ENCODE measurements at places on chromosomes 4 and X.

DNA sequence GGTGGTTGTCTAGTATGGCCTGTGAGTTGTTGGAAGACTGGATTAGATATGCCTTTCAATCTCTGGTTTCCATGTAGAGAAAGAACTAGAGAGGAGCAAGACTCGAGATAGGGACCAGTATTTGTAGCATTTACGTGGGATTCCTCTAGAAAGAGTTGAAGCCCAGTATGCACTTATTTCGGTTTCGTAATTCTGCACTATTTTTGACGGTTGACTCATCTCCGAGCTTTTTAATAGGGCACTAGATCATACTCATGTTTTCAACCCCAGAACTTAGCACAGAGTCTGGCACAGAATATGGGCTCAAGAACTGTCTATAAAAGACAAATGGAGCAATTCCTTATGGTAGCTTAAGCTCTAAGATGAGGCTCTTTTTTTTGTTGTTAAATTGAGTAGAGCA lies 15.7 kb downstream of the HELT start:
- no peak for DNase-seq

GRCh38 chrX:45771560-45772340 lies 571.1 kb upstream of the DIPK2B start:
- DNase-seq: peak; percentile 71

GRCh38 chr4:5930876-5931275 lies 38.0 kb upstream of the CRMP1 start:
- DNase-seq: no peak

- no peak for DNase-seq
Observed at GRCh38 chr4:80788798-80789197, 241.7 kb upstream of the BMP3 start.

DNA sequence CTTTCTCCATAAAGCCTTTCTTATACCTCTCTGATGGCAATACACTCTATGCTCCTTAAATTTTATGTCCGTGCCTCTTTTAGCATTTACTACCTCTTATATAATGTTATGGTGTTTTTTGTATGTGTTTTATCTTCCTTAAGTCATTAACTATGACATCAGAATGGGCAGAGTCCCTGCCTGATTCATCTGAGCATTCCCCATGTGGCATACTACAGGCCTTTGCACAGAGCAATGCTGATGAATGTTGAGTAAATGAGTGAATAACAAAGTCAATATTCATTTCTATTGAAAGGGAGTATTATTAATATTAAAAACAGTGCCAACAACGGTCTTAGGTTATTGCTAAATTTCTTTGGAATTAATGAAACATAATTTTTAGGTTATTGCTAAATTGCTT lies 18.8 kb upstream of the RPS6KA3 start:
- no peak for DNase-seq

DNA sequence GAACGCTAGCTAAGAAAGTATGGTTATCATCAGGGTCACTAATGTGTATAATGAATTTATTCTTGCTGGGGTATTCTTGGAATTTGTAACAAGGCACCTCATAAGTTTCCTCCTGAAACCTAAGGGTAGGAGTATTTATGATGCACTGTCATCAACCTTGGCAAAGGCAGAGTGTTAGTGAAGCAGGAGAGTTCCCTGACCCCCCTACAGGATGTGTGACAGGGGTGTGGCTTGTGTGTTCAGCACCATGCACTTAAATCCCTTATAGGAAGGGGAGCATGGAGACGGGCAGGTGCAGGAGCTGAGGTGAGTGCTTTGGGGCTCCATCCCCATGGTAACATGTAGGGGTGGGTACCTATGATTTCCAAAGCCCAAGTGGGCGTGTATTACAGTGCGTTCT lies 237.7 kb downstream of the GALNTL6 start:
- no peak for DNase-seq

DNA sequence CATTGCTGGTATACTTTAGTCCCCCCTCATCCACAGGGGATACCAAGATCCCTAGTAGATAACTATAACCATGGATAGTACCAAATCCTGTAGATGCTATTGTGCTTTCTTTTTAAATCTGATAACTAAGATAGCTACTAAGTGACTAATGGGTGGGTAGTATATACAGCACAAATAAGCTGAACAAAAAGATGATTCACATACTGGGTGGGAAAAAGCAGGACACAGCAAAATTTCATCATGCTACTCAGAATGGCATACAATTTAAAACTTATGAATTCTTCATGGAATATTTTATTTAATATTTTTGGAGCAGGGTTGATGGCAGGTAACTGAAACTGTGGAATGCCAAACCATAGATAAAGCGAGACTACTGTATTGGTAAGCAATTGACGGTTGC lies 161.6 kb downstream of the IL15 start:
- no peak for DNase-seq

DNA sequence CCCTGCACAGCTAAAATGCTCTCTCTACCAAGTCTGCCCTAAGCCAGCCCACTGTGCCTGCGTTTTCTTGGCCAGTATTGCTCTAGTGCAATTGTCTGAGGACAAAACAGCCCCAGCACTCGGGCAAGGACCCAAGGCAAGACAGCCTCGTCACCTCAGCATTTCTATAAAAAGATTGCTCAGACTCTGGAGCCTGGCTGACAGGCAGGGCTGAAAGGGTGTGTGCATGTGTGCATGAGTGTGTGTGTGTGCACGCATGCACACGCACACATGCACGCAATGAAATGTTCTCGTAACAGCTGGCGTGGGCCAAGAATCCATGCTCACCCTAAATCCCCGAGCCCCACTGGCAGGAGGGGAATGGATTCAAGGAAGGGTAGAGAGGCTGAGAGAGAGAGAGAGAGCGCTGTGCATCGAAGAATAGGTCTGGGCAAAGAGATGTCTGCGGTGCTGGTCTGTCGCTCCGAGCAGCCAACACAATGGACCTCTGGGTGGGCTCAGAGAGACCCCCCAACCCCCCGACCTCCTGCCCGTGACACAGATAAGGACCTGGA lies 579.2 kb downstream of the BCOR start:
- DNase-seq: no peak

DNA sequence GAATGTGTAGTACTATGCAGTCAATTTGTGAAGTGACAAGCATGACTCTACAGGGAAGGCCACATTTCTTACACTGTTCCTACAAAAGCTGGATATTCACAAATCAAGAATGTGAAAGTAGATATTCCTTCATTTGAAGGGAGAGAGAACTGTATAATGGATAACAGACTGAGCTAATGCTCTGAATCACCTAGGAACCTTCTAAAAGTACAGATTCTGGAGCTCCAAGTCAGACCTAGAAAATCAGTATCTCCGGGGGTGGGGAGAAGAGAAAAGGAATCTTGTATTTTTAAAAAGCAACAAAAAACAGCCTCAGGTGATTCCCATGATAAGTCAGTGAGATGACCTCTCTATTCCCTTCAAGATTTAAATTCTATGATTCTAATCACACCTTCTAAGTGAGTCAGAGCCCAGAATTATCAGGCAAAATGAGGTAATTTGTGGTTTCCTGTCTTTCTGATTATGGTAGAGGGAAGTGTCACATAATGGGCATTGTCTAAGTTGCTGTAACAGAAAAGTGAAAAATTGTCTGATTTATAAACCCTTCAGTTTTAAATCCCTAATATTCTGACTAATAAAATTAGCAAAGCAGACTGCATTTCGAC lies 80.9 kb downstream of the IL21 start:
- DNase-seq: no peak

- DNase-seq: no peak
Observed at GRCh38 chr4:10345381-10345784, 111.8 kb downstream of the ZNF518B start.

DNA sequence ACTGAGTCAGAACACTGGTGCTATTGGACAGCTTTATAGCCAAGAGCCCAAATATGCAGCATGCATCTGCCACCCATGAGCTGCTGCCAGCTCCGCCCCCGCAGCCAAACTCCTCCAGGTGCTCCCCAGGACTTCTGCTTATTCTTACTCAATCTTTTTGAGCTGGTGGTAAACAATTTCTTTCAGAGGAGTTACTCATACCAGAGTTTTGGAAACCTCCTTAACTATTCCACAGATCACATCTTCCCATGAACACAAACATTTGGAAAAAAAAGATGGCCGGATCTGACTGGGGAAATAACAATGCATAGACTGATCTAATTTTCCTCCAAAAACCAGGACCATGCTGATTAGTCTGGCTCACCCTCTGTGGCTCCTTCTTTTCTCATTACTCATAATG lies 399.9 kb downstream of the GPM6A start:
- DNase-seq: no peak

- no peak for DNase-seq
Observed at GRCh38 chr4:162475246-162475645, 311.4 kb upstream of the FSTL5 start.

DNA sequence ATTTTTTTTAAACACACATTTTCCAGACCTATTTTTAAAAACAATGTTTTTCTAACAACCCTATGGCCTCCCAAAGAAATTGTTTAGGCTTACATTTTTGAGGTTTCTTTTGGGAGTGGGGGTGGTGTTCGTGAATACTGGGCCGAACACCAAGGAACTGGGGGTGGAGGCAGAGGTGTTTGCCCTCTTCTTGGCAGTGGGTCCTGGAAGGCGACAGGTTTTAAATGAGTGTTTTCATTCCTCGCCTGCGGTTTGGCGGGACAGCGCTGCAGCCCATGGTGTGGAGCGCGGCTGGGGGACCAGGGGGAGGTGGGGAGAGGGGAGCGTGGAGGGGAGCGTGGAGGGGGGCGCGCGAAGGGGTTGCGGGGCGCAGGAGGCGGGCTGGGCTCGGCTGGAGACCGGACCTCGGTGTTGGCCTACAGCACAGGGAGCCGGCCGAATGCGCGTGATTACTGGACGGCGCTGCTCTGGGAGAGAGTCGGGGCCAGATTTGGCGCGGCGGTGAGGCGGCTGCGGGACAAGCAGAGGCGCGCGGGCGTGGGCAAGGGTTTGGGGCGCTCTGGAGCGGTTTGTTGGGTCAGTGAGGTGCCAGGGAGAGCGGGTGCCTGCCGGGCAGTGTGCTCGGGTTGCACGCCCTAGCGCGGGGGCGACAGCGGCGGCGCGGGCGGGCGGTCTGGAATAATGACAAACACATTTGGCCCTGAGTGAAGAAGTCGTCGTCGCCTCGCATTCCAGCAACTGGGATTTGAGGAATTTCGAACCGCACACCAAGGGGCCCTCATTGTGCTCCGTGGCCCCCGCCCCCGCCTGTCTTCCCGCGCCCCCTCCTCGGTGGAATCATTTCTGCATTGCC lies 764 bp downstream of the PDGFRA start:
- DNase-seq: no peak

DNA sequence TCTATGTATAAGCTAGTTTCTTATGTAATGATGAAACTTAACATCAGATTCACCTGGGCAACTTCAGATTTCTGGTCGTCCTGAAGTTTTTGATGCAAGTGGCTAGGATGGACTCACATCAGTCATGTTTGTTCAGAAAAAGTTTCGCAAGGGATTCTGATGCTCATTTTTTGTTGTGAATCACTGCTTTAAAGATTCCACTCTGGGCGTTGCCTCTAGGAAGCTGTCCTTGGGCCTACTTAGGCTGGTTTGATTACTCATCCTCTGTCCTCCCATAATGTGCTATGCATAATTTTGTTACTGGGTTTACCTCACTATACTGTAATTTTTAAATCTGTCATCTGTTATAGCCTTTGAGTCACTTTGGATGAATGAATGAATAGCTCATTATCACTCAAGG lies 30.8 kb downstream of the HERC3 start:
- DNase-seq: no peak

DNA sequence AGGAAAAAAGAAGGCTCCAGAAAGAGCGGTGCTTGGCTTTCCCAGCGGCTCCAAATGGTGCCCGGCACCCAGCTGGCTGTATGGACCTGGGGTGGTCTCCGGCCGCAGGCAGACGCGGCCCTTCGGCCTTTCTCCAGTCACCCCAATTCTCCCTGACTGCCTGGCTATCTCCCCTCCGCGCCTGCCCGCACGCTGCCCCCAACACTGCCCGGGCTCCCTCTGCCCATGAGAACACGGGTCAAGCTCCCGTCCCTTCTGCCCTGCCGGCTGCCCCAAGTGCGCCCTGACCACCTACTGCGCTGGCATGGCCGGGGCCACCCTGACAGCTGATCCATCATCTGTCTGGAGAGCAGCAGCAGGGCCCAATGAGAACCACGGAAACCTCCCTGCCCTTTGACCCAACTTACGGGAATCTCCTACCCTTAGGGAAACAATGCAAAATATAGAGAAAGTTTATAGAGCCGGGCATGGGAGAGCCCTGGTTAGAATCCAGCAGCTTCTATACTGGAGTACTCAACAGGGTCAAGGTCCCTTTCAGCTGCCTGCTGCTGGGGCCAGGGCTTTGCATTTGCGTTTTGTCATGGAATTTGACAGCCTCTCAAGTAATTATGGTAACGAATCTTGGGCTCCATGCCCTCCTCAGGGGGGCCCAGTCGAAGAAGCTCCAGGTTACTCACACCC lies 1.2 kb upstream of the FAM3A start:
- no peak for DNase-seq

- no peak for DNase-seq
Observed at GRCh38 chr4:31009926-31010325, 289.8 kb downstream of the PCDH7 start.

DNA sequence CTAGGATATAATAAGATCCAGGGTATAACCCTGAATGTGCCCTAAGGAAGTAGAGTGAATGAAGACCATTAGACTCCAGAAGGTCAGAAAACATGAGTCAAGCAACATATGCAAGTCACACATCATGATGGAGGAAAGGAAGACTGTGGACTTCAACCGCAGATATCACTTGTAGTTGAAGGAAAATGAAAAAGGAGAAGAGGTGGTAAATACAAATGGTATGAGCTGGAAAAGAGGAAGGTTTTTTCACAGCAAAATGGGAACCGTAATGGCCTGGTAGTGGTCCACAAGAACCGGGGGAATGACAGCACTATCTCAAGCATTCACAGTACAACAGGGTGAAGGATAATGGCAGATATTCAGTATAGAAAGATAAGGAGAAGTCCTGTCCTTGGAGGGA lies 5.2 kb upstream of the SCFD2 start:
- DNase-seq: no peak

- no peak for DNase-seq
Observed at GRCh38 chrX:16136080-16136479, 12.7 kb downstream of the GRPR start.

- no peak for DNase-seq
Observed at GRCh38 chrX:133939655-133940302, 45.6 kb downstream of the GPC3 start.
